ENCODE measurements at places on chromosomes 1 and 21. TPM values are rescaled to one million over a fixed set of nuclear protein-coding genes. Genes with fewer than 3 reads are reported as not detected.

DNA sequence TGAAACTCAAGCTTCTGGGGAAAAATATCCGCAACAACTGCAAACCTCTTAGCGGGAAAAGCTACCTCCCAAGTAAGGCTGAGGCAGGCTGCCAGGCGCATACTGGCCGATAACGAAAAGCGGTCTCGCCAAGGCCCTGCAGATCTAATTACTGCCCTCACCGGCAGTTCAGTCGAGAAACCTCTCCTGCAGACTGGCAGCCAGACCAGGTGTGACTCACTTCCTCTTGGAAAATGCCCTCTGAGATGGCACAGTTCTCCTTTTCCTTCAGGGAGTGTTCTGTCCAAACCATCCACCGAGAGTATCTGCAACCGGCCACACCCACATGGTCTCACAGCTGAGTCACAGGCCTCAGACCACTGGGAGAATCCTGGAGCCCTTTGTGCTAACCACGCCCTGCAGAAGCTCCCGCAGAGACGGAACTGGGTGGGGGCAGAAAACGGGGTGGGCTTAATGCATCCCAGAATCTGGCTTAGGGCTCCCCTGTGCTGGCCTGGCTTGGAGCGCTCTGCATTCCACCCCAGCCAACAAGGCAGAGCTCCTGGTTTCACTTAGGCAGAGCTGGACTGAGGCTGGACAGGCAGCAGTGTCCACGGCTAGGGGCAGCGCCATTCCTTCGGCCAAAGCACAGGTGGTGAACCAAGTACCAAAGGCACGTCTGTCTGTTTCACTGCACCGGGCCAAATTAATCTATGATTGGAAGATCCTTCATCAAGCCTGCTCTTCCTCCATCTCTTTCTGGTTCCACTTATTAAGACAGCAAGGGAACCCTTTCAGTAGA lies 1.2 kb downstream of the S100A10 start:
- DNase-seq = no peak
- H3K4me3 ChIP-seq = peak overlapping the region; percentile 93
- peak overlapping the region; percentile 97 for H3K27ac ChIP-seq
- H3K4me1 ChIP-seq = peaks cover 58% of the 10 kb centered on the region

DNA sequence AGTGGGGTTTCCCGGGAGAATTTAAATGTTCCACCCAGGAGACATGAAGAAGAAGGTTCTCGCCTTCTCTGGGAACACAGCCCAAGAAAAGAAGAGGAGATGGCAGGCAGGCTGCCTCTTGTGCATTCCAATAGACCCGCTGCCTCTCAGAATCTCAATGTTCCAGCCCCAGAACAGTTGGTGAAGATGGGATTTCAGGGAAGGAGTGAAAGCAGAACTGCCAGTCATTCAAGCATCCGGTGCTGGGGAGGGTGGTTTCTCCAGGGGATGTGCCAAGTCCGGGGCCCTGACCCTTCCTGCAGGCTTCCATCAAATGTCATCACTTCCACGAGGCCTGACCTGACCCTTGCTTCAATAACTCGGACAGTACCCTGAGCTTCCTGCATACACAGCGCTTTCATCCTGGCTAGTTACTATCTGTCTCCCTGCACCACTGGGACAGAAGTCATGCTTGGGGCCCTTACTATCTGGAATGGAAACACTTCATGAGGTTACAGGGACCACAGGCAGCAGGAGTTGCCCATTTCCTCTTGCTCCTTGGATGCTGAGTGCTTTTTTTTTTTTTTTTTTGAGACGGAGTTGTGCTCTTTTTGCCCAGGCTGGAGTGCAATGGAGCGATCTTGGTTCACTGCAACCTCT lies 386.6 kb upstream of the POU3F1 start:
- H3K27ac ChIP-seq = no peak overlapping the region
- no peak for DNase-seq
- H3K27me3 ChIP-seq = peaks cover 25% of the 10 kb centered on the region
- H3K36me3 ChIP-seq = peaks cover 1% of the 10 kb centered on the region

- H3K27me3 ChIP-seq = no peaks in the 10 kb centered on the region
- no peak overlapping the region for H3K27ac ChIP-seq
- no peak for DNase-seq
- H3K4me3 ChIP-seq = no peak overlapping the region
- H3K36me3 ChIP-seq = peaks cover 18% of the 10 kb centered on the region
Observed at GRCh38 chr1:9561429-9561828, 22.2 kb downstream of the SLC25A33 start.

DNA sequence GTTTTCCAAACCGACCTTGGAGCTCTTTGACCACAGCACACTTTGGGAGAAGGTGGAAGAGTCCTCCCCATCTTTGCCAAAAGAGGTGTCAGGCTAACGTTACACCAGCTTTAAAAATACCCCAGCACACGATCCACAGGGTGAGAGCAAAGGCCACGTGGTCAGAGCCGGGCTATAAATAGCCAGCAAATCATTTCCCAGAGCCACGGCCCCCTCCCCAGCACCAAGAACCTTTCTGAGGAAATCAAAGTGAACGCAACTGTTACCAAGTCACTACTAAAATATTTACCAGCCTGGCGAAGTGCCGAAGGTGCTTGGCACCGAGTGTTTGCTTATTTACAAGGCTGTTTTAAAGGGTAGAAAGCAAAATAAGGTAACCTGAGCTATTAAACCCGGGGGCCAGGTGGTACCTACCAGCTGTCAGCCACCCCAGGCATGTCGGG lies 72.4 kb downstream of the CASZ1 start:
- H3K27me3 ChIP-seq = peaks cover 21% of the 10 kb centered on the region
- no peak overlapping the region for H3K4me3 ChIP-seq
- DNase-seq = no peak
- H3K27ac ChIP-seq = no peak overlapping the region

DNA sequence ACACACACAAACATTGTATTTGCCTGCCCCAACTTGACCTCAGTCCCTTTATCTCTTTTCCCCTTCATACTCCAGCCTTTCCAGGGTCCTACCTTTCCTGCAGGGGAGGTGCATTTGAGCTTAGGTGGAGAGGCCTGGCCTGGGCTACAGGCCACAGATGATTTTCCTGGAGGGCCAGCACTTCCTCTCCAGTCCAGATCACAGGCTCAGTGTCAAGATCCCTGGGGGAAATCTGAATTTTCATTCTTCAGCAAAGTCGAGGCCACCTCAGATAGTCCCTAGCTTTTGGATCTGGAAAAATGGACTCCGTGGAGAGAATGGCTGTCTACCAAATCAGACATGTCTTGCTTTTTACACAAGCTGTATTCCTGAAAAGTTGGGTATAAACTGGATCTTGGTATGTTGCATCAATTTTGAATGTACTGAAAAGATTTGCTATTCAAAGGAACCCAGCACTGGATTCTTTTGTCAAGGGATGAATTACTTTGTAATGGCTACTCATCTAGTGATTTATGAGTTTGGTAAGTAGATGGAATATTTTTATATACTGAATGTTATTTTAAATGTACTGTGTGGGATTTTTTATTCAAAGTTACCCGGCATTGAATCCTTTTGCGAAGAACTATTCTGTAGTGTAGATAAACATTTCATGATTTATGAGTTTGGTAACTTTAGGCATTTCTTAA lies 78.7 kb downstream of the DDR2 start:
- H3K27ac ChIP-seq = no peak overlapping the region
- H3K4me1 ChIP-seq = peaks cover 5% of the 10 kb centered on the region
- no peak overlapping the region for H3K4me3 ChIP-seq

ZNF670 gene
- 13.0 TPM for total RNA-seq

GRCh38 chr1:242006976-242007375 lies 8.1 kb upstream of the MAP1LC3C start:
- no peak overlapping the region for H3K4me3 ChIP-seq
- H3K4me1 ChIP-seq = no peaks in the 10 kb centered on the region
- H3K27ac ChIP-seq = no peak overlapping the region
- peaks cover 3% of the 10 kb centered on the region for H3K27me3 ChIP-seq
- H3K36me3 ChIP-seq = no peaks in the 10 kb centered on the region
- no peak for DNase-seq

DNA sequence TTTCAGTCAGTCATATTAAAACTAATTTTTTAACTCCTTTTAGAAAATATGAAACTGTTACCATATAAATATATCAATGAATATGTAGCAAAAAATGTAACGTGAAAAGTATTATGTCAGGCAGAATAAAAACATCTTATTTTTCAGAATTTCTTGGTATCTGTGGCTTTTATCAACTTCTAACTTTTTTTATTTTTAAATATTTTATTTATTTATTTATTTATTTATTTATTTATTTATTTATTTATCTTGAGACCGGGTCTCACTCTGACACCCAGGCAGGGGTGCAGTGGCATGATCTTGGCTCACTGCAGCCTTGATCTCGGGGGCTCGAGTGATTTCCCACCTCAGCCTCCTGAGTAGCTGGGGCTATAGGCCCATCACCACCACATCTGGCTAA lies 87.6 kb downstream of the C21orf91 start:
- H3K36me3 ChIP-seq = no peaks in the 10 kb centered on the region
- no peaks in the 10 kb centered on the region for H3K4me1 ChIP-seq
- DNase-seq = no peak
- H3K27ac ChIP-seq = no peak overlapping the region
- H3K27me3 ChIP-seq = no peaks in the 10 kb centered on the region

- peaks cover 13% of the 10 kb centered on the region for H3K4me1 ChIP-seq
- H3K4me3 ChIP-seq = peak within 1 kb of the TSS; percentile 78
- peak; percentile 61 for DNase-seq
- H3K27me3 ChIP-seq = peaks cover 3% of the 10 kb centered on the region
Observed at GRCh38 chr21:33266050-33266788, at the start of gene IL10RB. TSS of gene IL10RB (plus strand) at chr21:33266367. CDS start at chr21:33266466, 99 bp downstream.

- H3K27ac ChIP-seq = no peak overlapping the region
- H3K4me1 ChIP-seq = no peaks in the 10 kb centered on the region
- H3K36me3 ChIP-seq = peaks cover 14% of the 10 kb centered on the region
- H3K27me3 ChIP-seq = no peaks in the 10 kb centered on the region
- no peak for DNase-seq
Observed at GRCh38 chr1:1217621-1218523, 3.9 kb upstream of the TNFRSF4 start.

DNA sequence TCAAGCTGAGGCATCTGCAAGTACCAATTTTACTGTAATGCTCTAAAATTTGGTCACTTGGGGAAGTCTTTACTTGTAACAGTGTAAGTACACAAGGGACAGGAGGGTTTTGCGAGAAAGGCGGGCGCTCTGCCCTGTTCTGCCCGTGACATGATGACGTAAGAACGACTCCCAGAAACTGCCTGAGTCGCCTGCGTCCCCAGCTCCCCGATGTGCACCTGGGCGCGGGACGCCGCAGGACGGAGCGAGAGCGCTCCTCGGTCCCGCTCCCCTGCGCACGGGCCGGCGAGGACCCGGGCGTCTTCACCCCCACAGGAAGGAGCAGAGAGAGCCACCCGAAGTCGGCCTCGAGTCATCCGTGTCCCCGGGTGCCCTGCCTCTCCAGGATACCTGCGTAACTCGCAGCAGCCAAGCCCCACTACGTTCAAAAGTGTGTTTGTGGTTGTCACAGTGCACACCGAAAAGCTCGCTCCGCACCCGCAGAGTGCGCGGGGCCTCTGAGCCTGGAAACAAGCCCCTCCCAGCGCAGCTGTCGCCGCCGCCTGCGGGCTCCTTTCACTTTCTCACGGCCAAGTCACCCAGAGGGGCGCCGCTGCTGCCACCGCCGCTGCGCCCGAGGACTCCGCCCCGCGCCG lies 3.3 kb upstream of the ZBTB18 start:
- peak overlapping the region; percentile 100 for H3K27ac ChIP-seq
- peaks cover 7% of the 10 kb centered on the region for H3K27me3 ChIP-seq
- H3K4me3 ChIP-seq = peak overlapping the region; percentile 93
- H3K4me1 ChIP-seq = peaks cover 26% of the 10 kb centered on the region
- no peaks in the 10 kb centered on the region for H3K36me3 ChIP-seq

- no peaks in the 10 kb centered on the region for H3K27me3 ChIP-seq
- H3K27ac ChIP-seq = no peak overlapping the region
- peaks cover 36% of the 10 kb centered on the region for H3K4me1 ChIP-seq
- H3K4me3 ChIP-seq = no peak overlapping the region
- DNase-seq = no peak
Observed at GRCh38 chr1:56411484-56412180, 167.7 kb downstream of the PLPP3 start.

SLC30A10 gene
- total RNA-seq = 1.2 TPM

DNA sequence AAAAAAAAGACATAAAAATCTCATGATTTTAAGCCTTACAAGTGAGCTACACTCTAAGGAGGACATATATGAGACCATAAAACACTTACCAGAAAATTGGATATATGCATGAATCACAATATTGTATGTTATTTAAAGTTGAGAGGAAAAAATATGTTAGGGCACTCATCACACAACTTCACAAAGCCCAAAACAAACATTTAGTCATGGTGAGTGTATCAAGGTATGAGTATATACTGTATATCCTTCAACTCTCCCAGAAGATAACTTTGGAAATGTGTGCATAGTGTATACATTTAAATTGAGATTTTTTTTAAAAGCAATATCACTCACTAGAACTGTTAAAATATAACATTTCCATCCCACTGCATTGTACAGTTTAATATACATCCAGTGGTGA lies 259.3 kb downstream of the SRGAP2C start:
- no peaks in the 10 kb centered on the region for H3K27me3 ChIP-seq
- no peaks in the 10 kb centered on the region for H3K36me3 ChIP-seq
- no peaks in the 10 kb centered on the region for H3K4me1 ChIP-seq
- no peak for DNase-seq

DNA sequence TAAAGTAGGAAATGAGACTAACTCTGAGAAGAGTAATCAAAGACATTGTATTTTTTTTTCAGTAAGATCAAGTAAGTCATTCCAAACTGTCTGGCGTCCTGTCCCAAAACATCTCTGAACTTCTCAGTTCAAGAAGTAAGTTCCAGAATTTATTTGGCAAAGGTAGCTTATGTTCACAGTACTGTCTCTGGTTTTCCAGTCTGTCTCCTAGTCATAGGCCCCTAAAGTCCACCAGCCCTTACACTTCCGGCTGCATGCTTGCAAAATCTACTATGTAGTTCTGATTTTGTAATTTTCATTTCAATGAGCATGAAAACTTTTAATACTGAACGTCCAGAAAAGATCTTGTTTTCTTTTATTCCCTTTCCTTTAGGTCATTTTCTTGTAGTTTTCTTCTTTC lies 61.4 kb upstream of the S1PR1 start:
- no peak overlapping the region for H3K4me3 ChIP-seq
- H3K27me3 ChIP-seq = no peaks in the 10 kb centered on the region
- no peaks in the 10 kb centered on the region for H3K4me1 ChIP-seq
- H3K27ac ChIP-seq = no peak overlapping the region
- H3K36me3 ChIP-seq = no peaks in the 10 kb centered on the region
- no peak for DNase-seq

COL18A1 gene
- total RNA-seq = 271 TPM

- no peaks in the 10 kb centered on the region for H3K4me1 ChIP-seq
- no peak for DNase-seq
Observed at GRCh38 chr1:10644307-10645128, 151.9 kb downstream of the CASZ1 start.

DNA sequence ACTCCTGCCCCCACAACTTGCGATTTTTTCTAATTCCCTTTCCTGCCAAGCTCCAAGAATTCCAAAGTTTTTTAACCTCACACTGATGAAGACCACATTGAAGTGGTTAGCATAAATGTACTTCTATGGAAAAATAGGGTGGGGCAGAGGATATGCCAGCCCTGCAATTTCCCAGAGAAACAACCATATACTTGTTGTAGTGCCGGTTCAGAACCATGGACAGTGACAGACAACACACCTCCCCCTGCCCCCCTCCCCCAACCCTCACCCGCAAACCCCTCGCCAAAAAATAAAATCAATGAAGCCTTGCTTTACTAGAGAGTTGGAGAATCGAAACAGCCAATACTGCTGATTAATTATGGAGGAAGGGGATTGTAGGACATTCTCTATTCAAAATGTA lies 109.5 kb upstream of the GRIK3 start:
- no peaks in the 10 kb centered on the region for H3K36me3 ChIP-seq
- no peaks in the 10 kb centered on the region for H3K4me1 ChIP-seq
- no peak overlapping the region for H3K4me3 ChIP-seq
- DNase-seq = no peak
- peaks cover 30% of the 10 kb centered on the region for H3K27me3 ChIP-seq

BEND5 gene
- 23.9 TPM for total RNA-seq
